ENCODE measurements at places on chromosomes 6 and 20.
A peak's percentile ranks its signal among the peaks of the same experiment; 100 is the strongest.

DNA sequence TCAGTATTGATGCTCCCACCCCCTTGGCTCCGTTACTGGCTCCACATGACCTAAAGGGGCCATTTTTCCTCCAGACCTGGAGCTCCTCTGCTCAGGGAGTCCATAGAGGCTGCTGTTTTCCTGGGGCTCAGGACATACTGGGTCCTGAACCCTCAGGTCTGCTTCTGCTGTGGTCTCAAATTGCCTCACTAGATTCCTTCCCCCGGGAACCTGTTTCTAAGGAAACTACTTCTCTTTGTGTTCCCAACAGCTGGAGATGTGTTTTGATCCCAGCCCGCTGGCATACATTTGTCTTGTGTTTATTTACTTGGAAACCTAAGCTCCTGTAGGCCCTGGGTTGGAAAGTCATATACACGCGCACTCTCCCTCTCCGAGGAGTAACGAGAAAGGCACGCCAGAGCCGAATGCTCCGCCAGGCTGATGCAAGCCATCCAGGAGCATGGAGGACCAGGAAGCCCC, 222.8 kb downstream of the UST start:
- DNase-seq, result no peak

GRCh38 chr6:54698974-54699373, 147.6 kb upstream of the FAM83B start:
- no peak for DNase-seq

- DNase-seq, result no peak
Observed at GRCh38 chr6:154206141-154206540, 150.5 kb downstream of the IPCEF1 start.

- no peak for DNase-seq
Observed at GRCh38 chr6:47083586-47084047, 41.5 kb upstream of the ADGRF1 start.

- DNase-seq, result no peak
Observed at GRCh38 chr6:155026706-155027045, 31.6 kb downstream of the TIAM2 start.

DNA sequence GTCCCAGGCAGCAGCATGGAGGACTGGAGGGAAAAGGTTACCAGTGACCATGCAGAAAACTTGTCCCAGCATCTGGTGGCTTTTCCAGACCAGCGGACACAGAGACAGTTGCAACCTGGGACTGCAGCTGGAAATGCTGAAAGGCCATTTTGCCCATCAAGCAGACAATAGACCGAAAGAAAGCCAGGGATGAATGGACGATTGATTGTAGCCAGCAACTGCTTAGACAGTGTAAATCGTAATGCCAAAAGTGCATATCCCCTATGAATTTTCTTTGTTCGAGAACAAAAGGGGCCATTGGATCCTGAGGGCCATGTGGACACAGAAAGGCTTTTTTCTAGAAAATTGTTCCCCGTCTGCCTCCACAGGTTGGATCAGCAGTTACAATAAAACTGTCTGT, 115.7 kb downstream of the MBOAT1 start:
- DNase-seq, result no peak

- no peak for DNase-seq
Observed at GRCh38 chr6:154070657-154071056, 31.6 kb downstream of the OPRM1 start.

DNA sequence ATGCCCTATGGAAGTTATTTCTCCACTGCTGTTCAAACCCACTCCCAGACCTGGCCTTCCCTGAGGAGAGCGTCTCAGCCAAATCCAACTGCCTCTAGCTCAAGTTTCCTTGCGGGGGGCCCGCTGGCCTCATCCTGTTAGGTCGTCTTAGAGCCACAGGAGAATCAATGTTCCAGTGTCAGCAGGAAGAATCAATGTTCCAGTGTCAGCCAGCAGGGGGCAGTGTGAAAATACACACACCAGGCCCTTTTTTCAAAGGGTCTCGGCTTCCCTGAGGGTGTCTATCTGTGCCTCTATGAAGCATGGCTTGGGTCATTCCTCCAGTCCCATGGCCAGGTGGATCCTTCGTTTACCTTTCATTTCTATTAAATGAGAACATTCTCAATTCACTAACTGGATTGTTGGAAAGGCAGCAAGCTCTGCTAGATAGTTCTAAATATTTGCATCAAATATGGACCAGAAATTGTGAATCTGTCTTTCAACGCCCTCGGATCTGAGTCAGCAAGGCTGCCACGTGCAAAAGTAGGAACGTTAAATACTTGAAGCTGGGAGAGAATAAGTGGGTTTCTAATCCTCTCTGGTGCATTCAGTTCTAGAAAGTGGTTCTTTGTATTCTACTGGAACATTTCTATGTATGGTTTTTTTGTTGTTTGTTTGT, 19.2 kb downstream of the PRND start:
- DNase-seq, result peak; percentile 38

GRCh38 chr20:35111141-35111888, 18.7 kb upstream of the TRPC4AP start:
- no peak for DNase-seq

DNA sequence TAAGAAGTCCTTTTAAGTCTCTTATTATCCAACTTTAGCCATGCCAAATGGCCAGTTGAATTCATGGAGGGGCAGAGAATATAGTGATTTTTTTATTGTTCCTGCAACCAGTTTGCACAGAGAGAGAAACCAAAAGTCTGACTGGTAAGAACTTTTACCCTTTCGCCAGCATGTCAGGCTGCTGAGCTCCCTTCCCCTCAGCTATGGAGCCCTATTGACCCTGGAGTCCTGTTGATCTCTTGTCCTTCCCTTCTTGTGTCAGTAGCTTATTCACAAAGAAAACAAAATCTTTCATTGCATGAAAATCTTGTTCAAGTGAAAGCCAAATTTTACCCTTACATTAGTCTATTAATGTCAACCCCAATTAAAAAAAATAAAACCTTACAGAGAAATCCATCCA, 1.5 kb upstream of the SLC22A1 start:
- no peak for DNase-seq

- no peak for DNase-seq
Observed at GRCh38 chr20:35710039-35710438, 10.8 kb downstream of the ROMO1 start.

DNA sequence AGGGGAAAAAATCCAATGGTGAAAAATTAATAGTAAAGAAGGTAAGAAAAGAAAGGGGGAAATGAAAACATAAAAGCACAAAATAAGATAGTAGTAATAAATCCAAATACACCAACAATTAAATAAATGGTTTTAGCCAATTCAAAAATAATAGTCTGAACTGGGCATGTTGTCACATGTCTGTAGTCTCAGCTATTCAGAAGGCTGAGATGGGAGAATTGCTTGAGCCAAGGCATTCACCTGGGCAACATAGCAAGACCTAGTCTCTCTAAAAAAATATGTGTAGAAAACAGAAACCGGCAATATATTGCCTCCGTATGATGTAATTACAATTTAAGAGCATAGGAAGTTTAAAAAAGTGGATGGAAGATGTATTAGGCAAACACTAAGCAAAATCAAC, 311.3 kb upstream of the FERMT1 start:
- no peak for DNase-seq

All from stimulated activated CD8-positive, alpha-beta memory T cell treated with anti-CD3 and anti-CD28 coated beads, Interleukin-7, amount 100 ng/mL, for 1 hour (primary cell).